ENCODE measurements at places on chromosomes 2 and 18. TPM values are rescaled to one million over a fixed set of nuclear protein-coding genes. Genes with fewer than 3 reads are reported as not detected.

The SLC30A3 gene
- not detected for total RNA-seq

The DTNA gene
- 5.2 TPM for total RNA-seq

DNA sequence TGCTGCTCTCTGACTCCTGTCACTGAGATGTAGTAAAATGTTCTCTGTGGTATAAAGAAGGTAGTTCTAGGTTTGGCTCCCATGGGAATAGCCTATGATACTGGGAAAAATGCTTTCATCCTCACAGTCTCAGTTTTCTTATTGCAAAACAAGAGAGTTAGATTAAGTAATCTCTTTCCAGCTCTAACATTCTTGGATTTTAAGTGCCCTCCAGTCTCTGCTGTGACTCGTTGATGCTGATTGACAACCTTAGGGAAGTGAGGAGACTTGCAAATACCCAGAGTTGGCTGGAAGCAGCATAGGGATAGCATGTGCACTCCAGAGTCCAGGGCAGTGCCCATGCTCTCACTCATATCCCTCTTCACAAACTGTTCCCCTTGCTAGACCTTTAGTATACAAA, 534.9 kb downstream of the SLC4A3 start:
- DNase-seq, result no peak

DNA sequence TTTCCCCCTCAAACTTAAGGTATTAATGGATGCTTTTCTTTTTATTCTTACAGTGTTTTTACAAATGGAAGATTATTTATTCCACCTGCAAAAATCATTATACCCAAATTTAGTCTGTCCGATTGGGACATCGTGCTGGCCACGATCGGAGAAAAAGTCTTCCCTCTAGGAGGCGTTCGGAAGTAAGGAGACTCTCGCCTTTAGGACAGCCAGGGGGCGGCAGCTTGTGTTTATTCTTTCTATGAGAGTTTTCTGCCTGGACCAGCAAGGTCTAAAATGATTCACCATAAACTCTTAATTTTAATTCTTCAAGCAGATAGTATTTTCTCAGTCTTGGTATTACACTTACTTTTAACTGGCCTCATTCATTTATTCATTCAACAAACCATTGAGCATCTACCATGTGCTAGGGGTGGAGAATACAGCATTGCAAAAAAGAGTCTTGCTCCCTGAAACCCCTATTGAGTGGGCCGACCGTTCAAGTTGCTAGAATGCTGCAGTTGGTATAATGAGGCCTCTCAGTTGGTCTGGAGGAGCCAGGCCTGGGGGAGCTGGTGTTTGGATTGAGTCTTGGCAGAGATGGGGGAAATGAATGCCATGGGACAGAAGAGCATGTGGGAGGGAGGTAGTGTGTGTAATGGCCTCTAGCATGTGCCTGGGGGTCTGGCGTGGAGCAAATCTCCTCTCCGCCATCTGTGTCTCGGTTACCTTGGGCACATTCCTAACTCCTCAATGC, 38.7 kb downstream of the DCDC2C start:
- DNase-seq, result no peak

The NCKAP5 gene
- 6.5 TPM for total RNA-seq

- DNase-seq, result peak; percentile 12
These were observed 58.3 kb downstream of the HPCAL1 start for GRCh38 chr2:10360850-10361588.

GRCh38 chr2:34747643-34748042, 1148.5 kb upstream of the FAM98A start:
- no peak for DNase-seq

DNA sequence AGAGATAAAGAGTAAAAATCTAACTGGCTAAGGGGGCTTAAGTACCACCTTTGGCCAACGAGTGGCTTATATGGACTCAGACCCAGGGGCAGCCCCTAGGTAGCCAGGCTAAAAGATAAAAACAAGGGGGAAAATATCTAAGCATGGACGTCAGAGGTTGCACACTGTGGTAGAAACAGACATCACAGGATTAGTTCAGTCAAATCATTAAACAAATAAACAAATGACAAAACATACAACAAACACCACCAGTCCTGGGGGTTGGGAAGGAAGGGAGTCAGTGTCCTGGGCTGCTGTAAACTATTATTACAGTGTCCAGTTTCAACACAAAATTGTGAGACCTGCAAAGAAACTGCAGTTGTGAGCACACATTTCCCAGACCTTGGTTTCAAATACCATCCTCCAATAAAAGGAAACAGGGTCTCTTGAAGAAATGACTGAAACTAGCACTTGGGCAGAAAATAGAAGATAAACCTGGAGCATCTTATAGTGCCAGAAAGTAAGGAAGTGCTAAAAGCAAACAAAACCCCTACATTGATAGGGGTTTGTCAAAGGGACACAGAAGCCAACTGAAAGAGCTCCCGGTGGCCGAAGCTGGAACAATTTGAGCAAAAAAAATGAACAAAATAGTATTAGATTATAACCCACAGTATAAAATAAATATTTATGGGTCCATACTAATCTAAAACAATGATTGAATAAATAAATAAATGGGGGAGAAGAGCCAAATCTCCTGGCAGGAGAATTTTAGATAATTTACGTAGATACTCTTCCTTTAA, 154.8 kb upstream of the KLF7 start:
- no peak for DNase-seq
